ENCODE measurements at places on chromosomes 7 and 10.

DNA sequence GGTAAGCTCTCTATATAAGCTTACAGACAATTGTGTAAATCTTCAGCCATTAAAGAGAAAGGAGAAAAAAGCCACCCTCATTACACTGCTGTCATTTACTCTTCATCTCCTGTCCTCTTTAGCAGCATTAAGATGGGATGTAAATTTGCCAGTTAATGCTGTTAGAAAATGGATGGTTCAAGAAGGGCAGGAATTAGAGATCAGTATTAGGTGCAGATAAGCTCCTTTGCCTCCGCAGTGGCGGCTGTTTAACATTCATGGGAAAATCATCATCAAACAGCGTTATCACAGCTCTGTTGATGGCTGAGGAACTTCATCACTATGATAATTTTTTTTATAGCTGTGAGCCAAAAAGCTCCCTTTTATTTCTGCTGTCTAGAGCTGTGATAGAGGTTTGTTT lies 61.8 kb upstream of the FAM204A start:
- DNase-seq = no peak

DNA sequence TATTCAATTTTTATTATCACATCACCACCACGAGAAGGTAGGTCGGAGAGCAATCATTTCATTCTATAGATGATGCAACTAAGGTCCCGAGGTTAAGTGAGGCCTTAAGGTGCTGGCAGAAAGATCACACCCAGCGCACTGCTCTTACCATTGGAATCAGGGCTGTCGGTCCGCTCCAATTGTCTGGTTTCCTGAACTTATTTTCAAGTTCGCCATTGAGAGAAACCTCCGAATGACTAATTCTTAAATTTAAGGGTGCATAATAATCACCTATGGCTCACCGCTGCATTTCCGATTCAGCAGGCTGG lies 625 bp upstream of the GSTO2 start:
- DNase-seq = no peak

DNA sequence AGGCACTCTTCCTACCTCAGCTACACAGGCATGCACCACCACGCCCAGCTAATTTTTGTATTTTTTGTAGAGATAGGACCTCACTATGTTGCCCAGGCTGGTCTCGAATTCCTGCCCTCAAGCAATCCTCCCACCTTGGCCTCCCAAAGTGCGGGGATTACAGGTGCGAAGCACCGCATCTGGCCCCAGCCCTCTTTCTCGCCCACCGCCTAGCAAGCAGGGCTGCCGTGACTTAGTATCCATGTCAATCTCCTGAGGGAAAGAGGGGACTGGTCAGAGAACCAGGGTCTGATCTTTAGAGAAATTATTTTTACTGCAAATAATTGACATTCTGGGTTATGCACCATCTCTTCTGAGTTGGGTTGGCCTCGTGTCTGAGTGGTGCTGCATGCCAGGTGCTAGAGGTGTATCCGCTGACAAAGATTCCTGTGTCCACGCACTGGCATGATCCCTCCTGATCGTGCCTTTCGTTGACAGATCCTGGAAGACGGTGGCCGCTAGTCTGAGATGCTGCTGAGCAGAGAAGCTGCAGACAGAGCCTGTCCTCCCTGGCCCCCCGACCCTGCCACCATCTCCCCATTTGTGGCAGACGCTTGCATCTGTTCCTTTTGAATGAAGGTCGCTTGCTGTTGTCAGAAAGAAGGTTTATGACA lies 22.7 kb downstream of the WIPI2 start:
- DNase-seq = no peak

DNA sequence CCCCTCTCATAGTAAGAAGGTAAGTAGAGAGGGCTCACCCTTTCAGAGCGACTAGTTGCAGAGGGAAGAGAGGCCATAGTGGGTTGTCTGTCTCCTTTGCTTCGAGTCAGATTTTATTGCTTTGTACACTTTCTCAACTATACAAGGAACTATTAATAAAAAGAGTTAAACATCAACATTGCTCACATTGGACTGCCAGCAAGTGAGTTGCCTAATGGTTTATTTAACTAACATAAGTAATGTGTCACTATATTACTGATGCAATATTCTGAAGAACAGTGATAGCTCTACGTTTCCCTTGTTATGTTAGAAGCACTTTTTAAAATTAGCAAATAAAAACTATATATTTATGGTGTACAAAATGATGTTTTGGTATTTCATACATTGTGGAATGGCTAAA lies 451.0 kb downstream of the GRM8 start:
- DNase-seq = no peak

DNA sequence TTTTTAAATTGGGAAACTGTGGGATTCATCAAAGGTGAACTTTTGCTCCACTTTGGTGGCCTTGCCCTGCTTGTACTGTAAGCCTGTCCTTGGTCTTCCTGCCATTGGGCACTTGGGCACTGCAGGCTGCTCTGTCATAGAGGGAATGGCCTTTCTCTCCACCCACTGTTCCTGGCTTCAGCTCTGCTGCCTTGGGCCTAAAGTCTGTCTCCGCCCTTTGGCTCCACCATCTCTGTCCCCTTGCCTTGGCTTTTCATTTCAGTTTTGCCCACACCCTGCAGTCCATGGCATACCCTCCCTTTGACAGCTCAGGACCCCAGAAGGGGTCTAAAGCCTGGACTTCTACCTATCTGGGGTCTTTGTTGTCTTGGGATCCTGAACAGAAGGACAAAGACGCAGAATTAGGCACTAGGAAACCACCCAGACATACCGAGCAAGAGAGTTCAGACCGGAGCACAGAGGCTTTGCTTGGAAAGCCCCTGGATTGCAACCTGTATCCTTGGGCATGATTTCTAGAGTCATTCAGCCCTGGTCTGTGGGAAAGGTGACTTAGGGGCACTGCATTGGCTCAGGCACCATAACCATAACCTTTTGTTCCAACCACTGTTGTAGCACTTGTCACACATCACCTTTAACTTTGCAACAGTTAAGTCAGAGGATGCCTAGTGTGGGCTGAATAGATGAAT lies 5.2 kb upstream of the ARHGAP22 start:
- DNase-seq = no peak

GRCh38 chr7:35729061-35729783 lies 34.3 kb upstream of the HERPUD2 start:
- DNase-seq = no peak

DNA sequence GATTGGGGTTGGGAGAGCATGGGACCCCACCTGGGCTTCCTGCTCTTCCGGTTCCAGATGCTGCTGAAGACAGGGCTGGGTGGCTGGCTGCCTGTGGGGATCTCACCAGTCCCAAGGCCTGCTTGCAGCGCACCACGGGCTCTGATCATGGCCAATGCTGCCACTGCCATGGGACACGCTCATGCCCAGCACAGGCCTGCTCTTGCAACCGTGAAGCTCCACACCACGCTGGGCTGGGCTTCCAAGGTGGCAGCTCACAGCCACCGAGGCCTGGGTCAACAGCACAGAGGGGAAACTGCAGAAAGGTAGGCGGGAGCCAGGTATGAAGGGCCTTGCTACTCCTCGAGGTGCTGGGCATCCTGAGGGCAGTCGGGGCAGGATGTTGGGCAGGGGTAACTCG lies 72.1 kb upstream of the LRRC18 start:
- no peak for DNase-seq

DNA sequence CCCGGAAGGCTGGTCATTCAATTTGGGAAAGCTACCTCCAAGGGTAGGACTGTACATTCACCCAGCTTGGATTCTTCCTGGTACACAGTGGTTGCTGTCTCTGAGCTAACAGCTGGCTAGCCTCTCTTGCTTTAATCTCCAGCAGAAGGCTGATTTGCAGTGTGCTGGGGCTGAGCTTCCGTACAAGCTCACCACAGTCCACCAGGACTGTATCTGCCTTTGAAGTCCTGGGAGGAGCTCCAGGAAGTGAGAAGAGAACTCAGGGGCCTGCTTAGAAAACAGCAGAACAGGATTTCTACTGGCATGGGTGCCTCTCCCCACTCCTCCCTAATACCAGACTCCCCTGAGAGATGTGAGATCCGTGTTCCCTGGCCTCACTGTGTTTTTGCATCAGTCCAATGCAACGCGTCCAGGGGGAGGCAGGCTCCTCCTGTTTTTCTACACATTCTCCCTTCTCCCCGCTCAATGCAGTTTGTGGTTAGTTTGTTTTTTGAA lies 6.6 kb downstream of the AFAP1L2 start:
- no peak for DNase-seq

DNA sequence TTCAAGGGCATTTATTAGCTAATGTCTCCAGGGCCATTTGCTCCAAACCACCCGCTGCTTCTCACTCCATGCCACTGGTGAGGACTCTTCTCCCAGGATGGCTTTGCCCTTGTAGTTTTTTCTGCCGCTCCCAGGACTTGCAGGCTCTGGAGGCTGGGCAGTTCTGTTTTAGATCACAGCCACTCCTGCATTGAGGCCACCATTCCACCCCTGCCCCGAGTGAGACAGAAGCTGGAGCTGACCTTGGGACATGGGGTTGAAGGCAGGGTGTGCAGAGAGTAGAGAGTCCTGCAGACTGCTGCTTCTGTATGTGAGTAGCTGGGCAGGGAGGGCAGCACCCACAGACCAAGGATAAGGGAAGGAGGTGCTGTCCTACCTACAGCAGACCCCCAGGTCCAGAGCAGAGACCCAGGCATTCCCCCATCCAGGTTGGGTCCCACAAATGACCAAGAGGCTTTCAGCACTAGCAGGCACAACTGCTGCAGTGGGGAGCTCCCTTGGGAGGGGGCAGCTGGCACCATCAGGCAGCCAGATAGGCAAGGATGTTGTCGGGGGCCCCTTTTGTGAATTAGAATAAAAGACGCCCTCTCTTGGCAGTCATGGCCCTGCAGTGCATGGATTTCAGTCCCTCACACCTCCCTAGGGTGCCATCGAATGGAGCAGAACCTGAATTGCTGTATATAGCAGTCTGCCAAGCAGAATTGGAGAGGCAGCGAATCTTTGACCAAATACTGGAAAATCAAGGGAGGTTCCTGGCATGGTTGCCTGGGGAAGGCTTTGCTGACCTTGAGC lies 22.7 kb upstream of the ADCYAP1R1 start:
- DNase-seq = no peak

DNA sequence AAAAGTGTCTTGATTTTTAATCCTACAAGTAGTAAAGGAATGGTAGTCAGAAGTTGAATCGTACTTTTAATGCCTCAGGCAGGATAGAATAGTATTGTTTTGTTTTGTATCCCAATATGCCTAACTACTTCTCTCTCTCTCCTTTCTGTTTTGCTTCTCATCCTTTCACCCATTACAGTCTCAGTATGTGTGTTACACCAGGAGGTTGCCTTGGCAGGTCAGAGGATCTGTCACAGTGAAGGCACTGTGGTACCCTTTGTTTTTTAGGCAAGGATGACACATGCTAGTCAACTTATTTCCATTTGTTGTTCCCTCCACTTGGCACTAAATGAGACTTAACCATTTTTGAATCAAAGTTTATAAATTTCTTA lies 94.4 kb downstream of the MAPK8 start:
- no peak for DNase-seq

All from retinal pigment epithelial cell (primary cell).